ENCODE measurements at places on chromosomes 13 and 19.

DNA sequence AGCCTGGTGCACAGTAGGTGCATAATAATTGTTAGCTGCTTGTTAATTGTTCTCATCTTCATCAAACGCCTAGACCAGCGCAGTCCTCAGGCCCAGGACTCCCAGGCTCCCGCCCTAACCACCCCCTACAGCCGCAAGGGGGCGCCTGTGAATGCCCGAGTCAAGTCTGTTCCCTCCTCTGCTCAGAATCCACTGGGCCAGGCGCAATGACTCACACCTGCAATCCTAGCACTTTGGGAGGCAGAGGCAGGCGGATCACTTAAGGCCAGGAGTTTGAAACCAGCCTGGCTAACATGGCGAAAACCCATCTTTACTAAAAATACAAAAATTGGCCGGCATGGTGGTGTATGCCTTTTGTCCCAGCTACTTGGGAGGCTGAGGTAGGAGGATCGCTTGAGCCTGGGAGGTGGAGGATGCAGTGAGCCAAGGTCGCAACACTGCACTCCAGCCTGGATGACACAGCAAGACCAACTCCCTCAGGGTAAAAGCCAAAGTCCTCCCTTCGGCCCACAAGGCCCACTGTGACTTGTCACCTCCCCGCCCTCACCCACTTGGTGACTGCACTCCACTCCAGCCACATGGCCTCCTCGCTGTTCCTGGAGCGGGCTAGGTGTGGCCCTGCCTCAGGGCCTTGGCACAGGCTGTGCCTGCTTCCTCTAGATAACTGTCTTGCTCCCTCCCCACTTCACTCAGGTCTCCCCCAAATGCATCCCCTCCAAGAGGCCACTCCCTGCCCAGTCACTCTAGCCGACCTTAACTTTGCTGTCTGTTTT, 9.1 kb downstream of the ZNF653 start:
- DNase-seq, result peak; percentile 74

- peak; percentile 32 for DNase-seq
These were observed 13.5 kb upstream of the ZNF554 start for GRCh38 chr19:2805991-2806649.

GRCh38 chr13:113293686-113294085, 3.4 kb upstream of the LAMP1 start:
- no peak for DNase-seq

DNA sequence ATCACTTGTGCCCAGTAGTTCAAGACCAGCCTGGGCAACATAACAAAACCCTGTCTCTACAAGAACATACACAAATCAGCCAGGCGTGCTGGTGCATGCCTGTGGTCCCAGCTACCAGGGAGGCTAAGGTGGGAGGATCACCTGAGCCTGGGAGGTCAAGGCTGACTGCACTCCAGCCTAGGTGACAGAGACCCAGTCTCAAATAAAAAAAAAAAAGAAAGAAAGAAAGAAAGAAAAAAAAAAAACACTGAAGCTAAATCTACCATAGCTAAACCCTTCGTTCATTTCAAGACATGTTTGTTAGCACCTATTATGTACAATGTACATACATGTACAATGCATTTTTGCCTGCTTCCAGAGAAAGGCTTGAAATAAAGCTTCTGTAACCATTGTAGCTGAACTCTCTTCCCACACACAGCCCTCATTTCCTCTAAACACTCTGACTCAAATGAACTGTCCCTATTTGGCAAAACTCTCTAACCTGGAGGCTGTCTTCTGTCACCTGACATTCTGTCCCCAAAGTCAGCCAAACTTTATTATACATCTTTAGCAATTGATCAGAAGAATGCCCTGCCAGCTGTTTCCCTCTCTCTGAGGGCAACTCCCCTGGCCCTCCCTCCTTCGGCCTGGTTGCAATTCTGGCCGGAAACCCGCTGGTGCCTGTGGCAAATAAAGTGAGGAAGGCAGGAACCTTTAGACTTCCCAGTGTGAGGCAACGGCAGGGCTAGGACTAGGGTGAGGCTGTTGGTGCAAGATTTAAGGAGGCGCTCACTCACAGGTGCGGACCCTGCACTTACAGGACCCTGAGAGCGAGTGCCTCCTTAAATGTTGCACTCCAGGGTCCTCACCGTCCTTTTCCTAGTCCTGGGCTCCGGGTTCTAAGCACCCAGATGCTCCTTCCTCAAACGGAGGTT, 1.8 kb downstream of the ETHE1 start:
- no peak for DNase-seq

DNA sequence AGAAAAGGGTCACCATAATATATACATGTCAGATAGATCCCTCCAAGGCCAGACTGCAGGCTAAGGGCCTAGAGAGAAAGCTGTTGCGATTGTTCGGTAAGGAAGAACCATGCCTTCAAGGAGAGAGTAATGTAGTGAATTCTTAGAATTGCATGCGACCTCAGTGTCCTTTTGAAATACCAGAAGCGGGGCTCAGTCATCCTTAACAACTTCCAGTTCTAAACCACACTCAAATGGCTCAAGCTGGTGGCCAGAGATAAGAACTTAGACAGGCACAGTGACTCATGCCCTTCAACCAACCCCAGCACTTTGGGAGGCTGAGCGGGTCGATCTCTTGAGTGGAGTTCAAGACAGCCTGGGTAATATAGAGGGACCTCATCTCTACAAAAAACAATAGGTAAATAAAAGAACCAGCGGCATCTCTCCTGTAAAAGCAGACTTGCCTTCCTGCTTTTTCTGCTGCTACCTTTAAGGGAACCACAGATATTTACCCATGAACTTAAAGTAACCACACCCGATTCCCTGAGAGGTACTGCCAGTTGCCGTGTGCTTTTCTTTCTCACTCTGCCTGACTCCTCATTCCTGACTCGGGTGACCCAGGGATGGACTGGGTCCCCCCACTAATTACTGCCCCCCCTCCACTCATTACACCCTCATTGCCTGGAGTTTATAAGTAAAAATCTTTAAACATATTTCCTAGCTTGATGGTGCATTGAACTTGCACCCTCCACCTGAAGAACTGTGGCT, 15.4 kb upstream of the SIGLEC6 start:
- DNase-seq, result no peak

- no peak for DNase-seq
These were observed 9.5 kb upstream of the SHKBP1 start for GRCh38 chr19:40567040-40567749.

DNA sequence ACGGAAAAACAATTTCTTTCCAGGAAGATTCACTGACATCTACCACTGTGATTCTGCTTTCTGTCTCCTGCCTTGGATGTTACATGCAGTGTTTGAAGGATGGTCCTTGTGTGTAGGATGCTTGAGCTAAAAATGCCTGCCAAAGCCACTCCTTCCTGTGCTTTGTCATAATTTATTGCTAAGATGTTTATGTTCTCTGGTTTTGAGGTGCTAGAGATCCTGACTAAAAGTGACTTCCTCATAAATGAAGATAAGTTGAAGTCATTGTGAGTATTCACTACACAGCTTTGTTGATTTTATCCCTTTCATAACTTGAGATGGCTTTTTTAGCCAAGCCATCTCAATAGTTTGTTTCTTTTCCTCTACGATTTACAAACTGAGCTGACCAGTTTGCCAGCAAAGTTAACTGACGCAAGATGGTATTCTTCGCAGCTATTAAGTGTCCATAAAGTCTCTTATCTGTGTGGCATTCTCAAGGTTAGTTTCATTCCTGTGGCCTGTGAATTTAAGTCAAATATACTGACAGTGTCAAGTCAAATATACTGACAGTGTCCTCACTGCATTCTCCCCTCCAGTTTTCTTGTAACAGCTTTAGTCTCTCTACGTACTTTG, 15.7 kb upstream of the FBXL3 start:
- DNase-seq, result no peak

DNA sequence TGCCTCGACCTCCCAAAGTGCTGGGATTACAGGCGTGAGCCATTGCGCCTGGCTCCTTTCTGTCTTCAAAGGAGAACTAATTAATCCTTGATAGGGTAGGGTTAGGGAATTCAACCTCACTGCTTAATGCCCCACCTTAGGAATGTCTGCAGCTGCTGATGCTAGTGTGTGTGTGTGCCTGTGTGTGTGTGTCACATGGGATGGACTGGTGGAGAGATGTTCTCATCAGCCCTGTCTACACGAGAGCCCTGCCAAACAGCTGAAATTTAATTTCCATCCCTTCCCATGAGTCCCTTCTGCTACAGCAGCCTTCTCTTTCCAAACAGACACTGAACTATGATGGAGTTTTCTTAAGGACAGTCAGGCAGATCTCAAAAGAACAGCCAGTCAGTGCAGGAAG, 46.5 kb upstream of the CLDN10 start:
- DNase-seq, result no peak

DNA sequence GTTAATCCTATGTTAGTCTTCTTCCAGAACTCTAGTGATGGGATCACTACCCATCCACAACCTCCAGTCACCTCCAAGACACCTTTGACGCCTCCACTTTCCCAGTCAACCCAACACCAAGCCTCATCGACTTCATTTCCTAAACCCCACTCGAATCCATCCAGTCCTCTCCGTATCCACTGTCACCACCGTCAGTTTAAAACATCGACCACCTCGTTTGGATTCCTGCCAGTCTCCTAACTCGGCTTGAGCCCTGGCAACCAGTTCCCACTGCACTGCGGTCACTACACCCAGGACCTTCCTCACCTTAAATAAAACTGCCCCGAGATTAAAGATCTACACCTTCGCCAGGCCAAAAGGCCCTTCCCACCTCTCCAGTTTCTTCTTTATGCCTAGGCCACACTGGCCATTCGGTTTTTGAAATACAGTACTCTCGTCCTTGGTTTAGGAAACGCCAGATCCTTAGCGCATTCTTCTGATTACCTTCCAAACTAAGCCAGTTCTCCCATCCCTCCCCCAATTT, 1.2 kb downstream of the MTIF3 start:
- no peak for DNase-seq

- no peak for DNase-seq
These were observed 11.1 kb downstream of the EFNA2 start for GRCh38 chr19:1296575-1297271.

DNA sequence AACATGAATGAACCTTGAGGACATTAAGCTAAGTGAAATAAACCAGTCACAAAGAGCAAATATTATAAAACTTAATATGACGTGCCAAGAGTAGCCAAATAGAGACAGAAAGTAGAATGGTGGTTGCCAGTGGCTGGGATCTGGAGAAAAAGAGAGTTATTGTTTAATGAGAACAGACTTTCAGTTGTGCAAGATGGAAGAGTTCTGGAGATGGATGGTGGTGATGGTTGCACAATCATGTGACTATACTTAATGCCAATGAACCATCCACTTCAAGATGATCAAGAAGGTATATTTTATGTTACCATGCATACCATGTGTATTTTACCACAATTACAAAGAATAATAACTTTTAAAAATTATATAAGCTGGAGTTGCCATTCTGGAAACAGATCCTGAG, 65.7 kb upstream of the MTIF3 start:
- no peak for DNase-seq

DNA sequence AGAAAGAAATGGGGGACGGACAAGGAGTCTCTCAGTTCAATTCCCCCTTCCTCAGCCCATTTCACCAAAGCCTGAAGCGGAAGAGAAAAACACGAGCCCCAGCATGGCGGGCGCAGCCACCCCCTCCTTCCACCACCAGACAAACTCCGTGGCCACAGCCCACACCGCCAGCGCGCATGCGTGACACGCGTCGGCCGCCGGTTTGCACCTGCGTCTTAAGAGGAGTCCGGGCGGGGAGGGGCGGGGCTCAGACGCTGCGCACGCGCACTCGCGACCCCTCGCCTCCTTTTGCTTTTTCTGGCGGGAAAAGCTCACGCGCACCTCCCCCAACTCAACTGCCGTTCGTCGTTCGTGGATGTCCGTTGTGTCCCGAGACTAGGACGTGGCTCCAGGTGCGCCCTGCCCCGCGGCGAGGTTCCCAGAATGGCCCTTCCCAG, at the start of gene KASH5:
Gene KASH5, plus strand, starts transcription at position 314 of the 437 bp plus-strand sequence. CDS start 2,635 bp downstream, outside the sequence.
- no peak for DNase-seq

GRCh38 chr13:35782793-35783192, 306.3 kb upstream of the MAB21L1 start:
- DNase-seq, result peak; percentile 10

DNA sequence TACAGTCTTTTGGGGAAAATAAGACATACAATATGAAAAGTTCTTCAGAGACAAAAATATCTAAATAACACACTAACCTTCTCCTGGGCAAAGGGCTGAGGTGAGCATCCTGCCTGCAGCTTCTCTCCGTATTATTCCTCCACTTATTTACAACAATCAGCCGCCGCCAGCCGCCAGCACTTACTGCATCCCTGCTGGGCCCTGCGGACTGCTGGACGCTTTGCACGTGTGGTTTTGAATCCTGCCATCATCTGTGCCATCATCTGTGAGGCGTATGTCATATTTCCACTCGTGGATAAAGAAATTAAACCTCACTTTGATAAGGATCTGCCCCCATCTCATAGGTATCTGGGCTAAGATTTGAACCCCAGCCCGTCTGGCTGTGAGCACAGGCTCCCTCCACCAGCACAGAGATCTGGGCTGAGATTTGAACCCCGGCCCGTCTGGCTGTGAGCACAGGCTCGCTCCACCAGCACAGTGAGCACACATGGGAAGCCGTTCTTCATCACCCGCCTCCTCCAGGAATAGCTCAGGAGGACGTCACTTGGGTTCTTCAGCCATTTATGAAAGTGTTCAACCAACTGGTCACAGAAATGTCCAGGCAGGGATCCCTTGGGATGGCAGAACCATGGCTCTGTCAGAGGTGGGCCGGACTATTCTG, 35.2 kb upstream of the TUBGCP3 start:
- no peak for DNase-seq

GRCh38 chr19:32339988-32340874, 5.2 kb upstream of the ZNF507 start:
- peak; percentile 59 for DNase-seq

GRCh38 chr13:26707122-26708006, 53.2 kb downstream of the GPR12 start:
- peak; percentile 66 for DNase-seq

GRCh38 chr13:59982631-59983382, 180.9 kb downstream of the DIAPH3 start:
- no peak for DNase-seq

GRCh38 chr19:5484398-5485285, 29.4 kb downstream of the ZNRF4 start:
- DNase-seq, result no peak

GRCh38 chr19:29495901-29496441, 29.8 kb upstream of the VSTM2B start:
- no peak for DNase-seq

- no peak for DNase-seq
These were observed 32.0 kb downstream of the ZFR2 start for GRCh38 chr19:3836887-3837286.

DNA sequence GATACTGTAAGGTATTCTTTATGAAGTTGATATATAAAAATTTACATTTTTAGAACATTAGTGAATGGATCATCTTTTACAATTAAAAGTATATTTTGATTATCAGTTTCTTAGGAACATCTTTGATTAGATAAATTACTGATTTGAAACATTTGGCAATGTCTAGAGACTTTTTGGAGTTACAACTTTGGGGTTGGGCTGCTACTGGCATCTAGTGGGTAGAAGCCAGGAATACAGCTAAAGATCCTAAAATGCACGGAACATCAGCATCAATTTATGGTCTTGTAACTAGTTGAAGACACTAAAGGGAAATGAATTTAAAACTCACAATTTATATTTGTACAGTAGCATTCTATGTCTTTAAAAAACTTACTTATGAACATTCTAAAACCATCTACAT, 19.9 kb downstream of the POMP start:
- DNase-seq, result peak; percentile 13

GRCh38 chr19:56707821-56708220, 36.3 kb upstream of the ZNF835 start:
- DNase-seq, result no peak

All from NAMALWA (cell line).